ENCODE measurements at places on chromosomes 11 and 22.

DNA sequence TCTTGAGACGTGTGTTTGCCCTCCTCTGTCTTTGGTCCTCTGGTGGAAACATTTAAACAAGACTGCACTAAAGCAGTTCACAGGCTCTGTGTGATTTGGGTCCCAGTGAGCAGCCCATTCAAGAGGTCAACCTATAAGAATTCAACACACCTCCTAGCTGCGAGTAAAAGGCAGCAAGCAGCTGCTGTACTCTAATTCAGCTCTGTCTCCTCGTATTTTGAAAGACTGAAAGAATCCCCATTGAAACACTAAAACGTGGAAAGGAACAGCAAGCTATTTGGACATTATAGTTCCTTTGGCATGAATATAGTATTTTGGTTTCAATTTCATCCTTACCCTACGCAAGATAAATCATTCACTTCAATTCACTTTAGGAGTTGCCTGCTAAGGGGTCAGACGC, 1046.7 kb downstream of the DLG2 start:
- no peak for DNase-seq

DNA sequence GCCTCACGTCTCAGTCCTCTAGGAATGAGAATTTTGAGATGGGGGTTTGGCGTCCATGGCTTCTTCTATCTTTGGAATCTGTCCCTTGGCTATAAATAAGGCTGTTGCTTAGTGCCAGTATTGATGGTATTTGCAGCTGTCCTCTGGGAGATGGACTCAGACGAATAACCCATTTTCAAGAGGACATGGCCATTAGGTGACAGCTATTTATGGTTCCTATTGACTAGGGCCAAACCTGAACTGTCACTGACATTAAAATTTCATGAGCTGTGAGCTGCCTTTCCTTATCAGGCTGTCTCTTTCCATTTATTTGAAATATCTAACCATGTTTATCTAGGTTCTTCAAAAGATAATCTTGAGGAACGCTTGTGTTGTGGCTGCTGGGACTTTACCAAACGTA, 92.7 kb downstream of the NAV2 start:
- no peak for DNase-seq

- DNase-seq: no peak
Observed at GRCh38 chr11:126929179-126930061, 71.2 kb downstream of the KIRREL3 start.

DNA sequence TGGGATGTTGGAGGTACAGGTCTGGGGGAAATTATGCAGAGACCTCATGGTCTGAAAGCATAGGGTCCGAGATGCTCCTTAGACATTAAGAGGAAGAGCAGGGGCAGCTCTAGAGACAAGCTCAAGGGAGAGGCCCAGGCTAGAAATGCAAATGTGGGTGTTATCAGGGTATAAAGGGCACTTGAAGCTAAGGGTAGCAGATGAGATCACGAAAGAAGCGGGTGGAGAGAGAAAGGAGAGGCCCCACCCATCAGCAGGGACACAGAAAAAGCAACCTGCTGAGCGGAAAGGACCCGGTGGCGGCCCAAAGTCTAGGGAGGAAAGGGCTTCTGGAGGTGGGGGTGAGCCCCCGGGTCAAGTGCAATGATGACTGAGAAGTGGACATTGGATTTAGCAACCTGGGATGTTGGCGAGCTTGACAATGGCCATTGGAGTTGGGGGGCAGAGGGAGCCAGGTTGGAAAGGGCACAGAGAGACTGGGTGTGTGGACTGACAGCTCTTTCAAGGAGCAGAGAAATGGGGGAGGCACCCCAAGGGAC, 8.9 kb downstream of the TMPRSS6 start:
- no peak for DNase-seq

- no peak for DNase-seq
Observed at GRCh38 chr11:61922539-61922938, 5.2 kb upstream of the RAB3IL1 start.

DNA sequence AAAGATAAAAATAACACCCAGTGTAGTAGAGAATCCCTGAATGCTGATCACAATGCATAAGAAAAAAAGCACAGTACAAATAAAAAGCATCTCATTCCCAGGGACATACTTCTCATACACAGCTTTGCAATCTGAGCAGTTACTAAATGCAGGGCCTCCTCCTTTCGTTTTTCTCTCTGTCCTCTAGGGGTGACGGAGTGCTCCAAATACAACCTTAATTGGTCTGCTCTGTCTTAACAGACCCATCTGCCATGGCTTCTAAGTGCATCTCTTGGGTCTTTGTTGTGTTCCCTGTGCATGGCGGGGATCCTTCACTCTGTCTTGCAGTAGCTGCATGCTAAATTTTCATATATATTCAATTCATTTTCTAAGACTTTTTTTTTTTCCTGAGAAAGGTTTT, 1114.2 kb upstream of the RAG2 start:
- peak; percentile 19 for DNase-seq

DNA sequence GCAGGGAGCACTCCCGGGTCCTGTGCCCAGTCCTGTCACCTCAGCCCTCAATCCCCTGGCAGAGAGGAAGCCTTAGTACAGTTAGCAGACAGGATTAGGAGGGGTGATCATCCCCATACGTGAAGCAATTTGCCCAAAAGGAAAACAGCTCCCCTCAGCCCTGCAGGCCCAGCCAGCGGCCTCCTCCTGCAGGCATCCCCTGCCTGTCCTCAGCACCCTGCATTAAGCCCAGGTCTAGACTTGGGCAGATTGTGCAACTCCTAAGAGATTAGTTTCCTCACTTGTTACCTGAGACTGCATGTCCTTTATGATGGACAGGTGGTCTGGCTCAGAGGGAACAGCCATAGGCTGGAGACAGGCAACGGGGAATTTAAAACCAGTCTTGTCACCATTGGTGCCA, 95.5 kb upstream of the TMEM45B start:
- DNase-seq: no peak

DNA sequence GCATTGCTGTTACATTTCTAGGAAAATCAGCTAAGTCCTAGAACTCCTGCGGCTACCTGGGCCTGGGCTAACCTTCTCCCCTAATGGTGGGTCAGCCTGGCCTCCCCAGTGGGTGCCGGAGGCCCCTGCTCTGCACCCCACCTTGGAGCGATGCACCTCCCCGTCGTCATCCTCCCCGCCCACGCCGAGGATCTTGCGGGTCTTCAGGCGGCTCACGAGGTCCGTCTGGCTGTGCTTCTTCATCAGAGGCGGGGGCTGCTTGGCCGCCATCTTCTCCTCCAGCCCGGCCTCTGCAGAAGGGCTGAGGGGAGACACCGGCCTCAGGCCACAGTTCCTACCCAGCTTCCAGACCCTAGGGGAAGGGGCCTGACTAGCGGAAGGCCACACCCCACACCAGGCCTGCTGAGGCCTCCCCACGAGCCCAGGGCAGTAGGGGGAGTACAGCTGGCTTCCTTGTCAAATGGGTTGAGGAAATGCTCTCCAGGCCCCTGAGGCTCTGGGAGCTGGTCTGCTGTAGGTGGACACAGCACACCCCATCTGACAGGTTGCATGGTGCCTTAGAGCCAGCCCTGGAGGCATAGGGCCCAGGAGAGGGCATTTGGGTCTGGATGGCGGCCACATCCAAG, 12.5 kb downstream of the TP53I11 start:
- DNase-seq: no peak

- DNase-seq: no peak
Observed at GRCh38 chr22:42286205-42286604, 15.8 kb upstream of the TCF20 start.
